Femur (tissue), 1 donor: ENCODE measurements at places on chromosomes 7 and 10.

- no peak for DNase-seq
Observed at GRCh38 chr7:130274983-130275591, 8.4 kb downstream of the CPA2 start.

DNA sequence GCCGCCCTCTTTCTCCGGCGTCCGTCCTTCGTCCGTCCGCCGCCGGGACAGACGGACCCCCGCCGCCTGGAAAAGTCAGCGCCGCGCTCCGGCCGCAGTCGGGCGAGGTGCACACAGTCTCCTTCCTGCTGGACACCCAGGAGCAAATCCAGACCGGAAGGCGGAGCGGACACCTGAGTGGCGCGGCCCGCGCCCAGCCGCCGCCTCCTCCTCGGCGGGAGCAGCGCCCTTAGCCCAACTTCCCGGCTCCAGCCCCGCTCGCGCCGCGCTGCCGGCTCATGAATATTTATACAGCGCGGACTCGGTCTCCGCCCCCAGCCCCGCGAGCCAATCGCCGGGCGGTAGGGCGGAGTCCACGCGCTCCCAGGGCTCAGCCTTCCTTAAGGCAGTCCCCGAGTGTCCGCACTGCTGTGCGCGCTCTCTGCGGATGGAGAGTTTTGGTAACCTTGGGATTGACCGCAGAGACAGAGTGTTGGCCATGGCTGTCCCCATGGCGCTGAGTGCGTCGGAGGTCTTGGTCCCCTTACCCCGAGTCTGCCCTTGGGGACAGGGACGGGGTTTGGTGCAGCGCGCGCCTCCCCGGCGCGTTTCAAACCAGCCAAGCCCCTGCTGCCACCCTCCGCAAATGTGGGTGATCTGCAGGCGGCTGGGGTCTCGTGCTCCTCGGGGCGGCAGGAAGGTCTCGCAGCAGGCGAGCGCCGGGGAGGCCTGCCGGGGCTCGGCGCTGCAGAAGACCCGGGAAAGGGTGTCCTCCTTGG is at the start of gene FZD8:
TSS of gene FZD8 (minus strand) at position 262 of the 758 bp plus-strand sequence. CDS start 867 bp downstream, outside the sequence.
- peak; percentile 96 for DNase-seq

DNA sequence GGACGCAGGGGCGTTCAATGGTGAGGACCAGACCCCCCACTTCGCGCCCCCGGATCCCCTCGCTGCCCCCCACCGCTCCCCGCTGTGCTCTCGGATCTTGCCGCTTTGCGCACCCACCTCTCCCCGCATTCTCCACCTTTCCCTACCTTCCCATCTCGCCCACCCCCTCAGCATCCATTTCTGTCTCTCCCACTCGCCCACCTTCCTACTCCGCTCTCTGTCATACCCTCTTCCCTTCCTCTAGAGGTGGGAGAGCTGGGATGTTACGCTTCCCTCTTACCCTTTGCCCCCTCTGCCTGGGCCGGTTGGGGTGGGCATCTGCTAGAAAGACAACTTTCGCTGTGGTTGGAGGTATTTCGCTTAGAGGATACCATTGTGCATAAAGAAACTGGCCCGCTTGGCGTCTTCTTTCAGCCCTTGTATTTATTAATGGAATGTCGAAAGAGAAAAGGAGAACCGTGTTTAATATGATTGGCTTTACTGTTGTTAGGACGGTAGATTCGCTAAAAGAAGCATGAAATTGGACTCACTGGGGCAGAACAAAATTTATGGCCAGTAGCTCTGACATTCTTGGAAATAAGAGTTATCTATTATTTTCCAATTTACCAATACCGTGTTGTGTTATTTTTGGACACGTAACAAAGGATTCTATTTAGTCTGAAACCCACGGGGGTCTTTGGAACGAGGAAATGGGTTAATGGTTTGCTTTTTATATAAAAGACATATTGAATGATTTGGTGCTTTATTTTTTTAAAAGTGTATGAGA is 873 bp downstream of the PRKAR2B start:
- peak; percentile 23 for DNase-seq

DNA sequence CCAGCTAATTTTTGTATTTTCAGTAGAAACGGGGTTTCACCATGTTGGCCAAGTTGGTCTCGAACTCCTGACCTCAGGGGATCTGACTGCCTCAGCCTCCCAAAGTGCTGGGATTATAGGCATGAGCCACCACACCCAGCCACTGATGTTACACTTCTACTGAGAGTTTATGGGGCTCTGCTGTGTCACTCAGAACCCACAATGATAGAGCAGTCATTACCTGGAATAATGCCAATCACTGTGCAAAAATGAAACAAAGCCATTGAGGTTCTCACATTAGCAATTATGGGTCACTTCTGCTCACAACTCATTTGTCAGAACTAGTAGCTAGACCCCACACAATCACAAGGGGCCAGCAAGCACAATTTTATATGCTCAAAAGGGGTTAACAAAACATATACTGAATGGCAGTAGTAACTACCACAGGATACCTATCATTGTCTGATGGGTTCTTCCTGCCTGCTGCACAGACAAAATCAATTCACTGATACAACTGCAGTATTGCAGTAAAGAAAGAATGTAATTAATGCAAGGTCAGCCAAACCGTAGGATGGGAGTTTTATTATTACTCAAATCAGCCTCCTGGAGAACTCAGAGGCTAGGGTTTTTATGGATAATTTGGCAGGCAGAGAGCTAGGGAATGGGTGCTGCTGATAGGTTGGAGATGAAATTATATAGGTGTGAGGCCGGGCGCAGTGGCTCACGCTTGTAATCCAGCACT is 72.1 kb upstream of the TRIM24 start:
- no peak for DNase-seq

GRCh38 chr10:63866747-63867140 is 345.5 kb downstream of the REEP3 start:
- no peak for DNase-seq

DNA sequence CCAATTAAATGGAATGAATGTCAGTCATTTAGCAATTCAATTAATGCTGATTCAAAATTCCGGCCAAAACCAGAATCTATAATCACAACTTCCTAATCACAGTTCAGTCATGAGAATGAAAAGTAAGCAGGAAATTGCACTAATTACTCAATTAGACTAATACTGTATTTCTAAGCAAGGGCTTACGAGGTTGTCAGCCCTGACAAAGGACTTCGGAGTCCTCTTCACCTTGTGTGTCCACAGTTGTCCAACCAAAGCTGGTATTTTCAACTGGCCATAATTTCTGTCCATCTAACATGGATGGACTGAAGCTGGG is 17.4 kb downstream of the CPA1 start:
- DNase-seq = no peak

DNA sequence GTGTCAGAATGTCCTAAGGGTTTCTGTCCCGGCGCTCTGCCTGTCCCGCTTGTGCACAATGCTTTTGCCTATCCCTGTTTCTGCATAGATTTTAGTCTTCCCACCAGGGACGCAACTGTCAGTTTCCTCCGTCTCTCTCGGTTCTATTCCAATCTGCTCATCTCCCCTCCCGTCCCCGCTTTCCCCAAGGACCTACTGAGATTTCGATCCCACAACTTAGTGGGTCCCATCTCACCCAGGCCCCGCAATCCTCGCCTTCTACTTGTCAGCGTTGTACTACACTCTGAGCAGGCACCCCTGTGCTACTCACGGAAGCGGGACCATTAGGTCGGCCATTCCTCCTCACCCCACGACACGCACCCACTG is 519 bp upstream of the ZNF655 start:
- no peak for DNase-seq

- DNase-seq = no peak
Observed at GRCh38 chr10:37003126-37003525, 122.3 kb upstream of the ANKRD30A start.
